ENCODE measurements at places on chromosomes 6 and 20.
A peak's percentile ranks its signal among the peaks of the same experiment; 100 is the strongest.

DNA sequence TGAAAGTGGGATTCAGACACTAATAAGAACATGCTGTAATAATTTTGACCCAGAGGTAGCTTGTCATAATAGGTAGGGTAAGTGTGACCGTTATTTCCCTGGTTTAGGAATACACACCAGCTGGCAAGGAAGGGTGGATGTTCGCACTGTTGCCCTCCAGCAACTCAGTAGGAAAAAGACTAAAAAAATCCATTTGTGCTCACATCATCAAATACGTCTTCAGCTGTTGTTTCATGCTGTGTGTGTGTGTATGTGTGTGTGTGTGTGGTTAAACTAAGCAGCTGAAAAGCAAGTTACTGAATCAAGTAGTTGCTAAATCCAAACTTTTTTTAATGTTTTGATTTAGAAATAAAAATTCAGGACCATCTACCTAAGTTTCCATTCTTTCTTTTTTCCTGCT lies 218.7 kb downstream of the TRDN start:
- DNase-seq = no peak

GRCh38 chr6:36700831-36701230 lies 3.2 kb downstream of the RAB44 start:
- no peak for DNase-seq

GRCh38 chr6:41066867-41067304 lies 5.3 kb downstream of the OARD1 start:
- peak; percentile 77 for DNase-seq

- no peak for DNase-seq
These were observed 44.4 kb downstream of the MDFI start for GRCh38 chr6:41682497-41683272.

- no peak for DNase-seq
These were observed 73.1 kb downstream of the AGPAT4 start for GRCh38 chr6:161200610-161201370.

DNA sequence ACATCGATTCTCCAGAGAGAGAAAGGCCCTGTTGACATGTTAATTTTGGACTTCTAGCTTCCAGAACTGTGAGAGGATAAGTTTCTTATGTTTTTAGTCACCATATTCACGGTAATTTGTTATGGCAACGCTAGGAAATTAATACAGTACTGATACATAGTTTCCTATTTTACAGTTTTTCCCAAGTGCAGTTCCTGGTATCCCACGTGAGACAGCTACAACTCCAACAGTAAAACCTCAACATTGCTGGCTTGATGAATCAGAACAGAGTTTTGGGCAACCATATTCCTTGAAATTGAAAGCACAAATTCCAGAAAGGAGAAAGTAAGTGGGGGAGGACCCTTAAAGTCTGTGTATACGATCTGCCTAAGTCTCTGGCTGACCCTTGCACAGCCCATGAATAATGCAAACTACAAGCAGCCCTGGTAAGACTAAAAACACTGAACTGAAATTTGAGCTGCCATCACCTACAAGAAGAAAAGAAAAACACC lies 505.1 kb upstream of the NRSN1 start:
- no peak for DNase-seq

- no peak for DNase-seq
These were observed 1.4 kb downstream of the WFDC2 start for GRCh38 chr20:45470937-45471336.

DNA sequence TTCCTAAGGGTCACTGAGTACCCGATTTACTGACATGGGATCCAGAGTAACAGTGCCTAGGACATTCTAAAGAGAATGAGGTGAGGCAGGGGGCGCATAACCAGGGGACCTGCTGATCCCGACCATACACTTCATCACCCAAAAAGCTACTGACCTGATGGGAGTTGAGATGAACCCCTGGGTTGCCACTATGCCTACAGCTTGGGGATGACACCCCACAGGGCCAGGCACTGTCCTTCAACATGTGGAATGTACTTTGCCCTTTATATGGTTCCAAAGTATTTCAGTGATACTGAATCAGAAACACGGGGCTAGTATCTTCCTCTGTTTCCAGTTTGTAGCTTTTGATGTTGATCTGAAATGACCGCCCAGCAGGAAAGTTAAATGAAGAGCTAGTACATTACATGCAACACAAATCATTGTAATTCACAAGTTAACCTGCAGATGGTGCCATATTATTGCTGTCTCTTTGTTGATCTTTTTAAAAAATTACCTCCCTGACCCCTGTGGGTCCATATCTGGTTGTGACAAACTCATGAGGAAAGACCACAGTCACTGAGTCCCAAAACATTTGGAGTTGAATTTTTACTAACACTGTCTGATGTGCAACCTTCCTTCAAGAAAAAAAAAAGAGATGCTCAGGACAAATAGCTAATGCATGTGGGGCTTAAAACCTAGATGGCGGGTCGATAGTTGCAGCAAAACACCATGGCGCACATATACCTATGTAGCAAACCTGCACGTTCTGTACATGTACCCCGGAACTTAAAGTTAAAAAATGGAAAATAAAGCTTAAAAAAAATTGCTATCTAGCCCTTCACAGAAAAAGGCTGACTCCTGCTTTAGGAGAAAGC lies 42.7 kb upstream of the GCNT2 start:
- DNase-seq = peak; percentile 54

DNA sequence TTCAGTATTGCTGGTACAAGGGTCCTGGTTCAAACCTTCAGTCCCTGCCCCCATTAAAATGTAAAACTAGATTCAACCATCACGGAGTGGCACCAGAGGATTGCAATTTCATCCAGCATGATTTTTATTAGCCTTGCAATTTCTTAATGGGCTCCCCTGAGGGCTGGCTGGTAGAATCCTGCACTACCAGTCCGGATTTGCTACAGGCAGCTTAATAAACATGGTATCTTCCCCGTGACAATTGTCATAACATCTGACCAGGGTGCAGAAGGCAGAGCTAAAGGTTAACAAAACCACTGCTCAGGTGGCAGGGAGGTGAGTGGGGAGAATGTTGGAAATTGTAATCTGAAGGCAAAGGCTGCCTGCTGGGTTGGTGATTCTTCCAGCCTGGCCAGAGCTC lies 94.5 kb downstream of the PKHD1 start:
- DNase-seq = no peak

DNA sequence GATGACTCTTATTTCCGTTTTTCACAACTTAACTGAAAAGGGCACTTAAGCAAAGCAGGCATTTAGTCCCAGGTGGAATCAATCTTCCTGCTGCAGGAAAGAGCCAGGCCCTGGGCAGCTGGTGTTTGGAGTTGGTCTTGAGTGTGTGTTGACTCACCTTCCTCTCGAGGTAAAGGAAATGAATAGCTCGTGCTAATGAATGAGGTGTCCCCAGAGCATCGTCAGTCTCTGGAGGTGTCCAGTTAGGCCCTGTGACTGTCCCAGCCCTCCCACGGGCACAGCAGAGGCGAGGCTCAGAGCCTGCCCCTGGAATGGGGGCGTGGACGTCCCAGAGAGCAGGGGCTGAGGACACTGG lies 277.7 kb downstream of the NRN1 start:
- no peak for DNase-seq

DNA sequence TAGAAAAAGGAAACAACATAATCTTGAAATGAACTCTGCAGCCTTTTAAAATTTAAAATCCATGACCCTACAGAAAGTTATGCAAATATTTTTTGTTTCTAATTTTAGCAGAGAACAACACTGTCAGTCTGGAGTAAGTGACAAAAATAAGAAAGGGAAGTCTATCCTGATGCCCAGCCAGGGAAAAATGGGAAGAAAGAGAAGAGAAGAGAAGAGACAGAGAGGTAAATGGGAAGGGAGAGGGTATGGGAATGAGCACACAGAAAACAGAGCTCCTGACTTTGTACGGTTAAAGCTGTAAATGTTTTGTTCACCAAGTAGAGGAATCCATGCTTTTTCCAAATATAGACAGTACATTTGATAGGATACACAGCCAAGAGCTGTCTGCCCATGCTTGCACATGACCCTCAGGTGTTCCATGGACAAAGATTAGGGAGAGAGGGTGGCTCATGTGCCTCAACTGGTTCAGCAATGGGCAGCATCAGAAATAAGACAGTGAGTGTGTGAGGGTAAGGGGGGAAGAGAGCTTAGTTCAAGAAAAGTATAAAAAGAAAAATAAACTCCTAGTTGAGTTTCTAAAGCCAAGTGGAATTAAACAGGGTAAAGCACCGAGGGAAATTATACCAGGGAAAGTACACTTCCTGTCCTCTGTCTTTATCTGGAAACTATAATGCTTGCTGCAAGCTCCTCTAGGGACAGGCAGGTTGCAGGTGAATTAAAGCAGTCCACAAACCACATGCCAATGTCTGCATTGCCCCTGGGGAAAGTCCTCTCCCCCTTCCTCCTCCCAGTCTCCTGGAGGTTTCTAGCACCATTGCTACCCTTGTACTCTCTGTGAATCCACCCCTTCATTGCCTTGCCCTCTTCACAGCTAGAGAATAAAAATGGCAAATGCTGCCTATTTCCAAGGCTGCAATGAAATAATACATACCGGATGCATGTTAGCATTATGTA lies 30.0 kb downstream of the MAP3K5 start:
- DNase-seq = no peak

DNA sequence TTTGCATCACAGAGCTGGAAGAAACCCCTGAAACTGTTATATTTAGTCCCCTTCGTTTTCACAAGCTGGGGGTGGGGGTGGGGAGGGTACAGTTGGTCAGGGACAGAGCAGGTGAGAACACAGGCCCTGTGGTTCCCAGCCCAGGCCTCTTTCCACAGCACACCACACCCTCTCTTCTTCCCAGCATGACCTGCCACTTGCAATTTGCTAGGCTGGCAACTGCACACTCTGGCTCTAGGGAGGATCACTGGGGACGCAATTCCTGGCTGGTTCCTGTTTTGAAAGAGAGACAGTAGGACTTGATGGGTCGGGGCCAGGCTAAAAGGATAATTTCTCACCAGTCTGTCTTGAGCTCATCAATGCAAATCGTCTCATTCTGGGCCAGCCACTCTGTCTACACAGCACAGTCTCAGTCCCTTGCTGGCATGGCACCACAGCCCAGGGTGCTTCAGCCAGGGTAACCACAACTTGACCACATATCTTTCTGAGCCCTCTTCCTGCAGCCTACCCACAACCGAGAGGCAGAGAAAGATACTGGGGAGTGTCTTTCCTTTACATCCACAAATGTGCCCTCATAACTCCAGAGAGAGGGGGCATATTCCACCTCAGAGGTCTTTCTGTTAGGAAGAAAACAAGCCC lies 41.7 kb upstream of the EMILIN3 start:
- DNase-seq = no peak

- DNase-seq = no peak
These were observed 72.5 kb upstream of the SULF2 start for GRCh38 chr20:47857569-47858464.

DNA sequence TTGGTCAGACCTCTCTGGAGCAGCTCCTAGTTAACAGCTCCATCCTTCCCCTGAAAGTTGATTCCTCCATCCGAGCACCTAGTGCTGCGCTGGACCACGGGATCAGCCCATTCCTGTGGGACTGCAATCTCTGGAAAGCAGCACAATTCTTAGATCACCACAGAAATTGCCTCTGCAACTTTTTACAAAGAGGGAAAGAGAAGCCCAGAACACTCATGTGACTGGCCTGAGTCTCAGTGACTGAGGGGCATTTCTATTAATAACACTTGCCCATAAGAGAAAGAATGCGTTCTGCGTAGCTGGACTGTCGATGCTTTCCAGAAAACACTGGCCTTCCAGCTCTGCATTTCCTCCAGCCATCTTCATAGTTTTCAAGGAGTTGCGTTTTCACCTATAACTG lies 18.3 kb downstream of the MPC1 start:
- DNase-seq = no peak

GRCh38 chr6:1081551-1082284 lies 230.2 kb upstream of the FOXQ1 start:
- DNase-seq = no peak

DNA sequence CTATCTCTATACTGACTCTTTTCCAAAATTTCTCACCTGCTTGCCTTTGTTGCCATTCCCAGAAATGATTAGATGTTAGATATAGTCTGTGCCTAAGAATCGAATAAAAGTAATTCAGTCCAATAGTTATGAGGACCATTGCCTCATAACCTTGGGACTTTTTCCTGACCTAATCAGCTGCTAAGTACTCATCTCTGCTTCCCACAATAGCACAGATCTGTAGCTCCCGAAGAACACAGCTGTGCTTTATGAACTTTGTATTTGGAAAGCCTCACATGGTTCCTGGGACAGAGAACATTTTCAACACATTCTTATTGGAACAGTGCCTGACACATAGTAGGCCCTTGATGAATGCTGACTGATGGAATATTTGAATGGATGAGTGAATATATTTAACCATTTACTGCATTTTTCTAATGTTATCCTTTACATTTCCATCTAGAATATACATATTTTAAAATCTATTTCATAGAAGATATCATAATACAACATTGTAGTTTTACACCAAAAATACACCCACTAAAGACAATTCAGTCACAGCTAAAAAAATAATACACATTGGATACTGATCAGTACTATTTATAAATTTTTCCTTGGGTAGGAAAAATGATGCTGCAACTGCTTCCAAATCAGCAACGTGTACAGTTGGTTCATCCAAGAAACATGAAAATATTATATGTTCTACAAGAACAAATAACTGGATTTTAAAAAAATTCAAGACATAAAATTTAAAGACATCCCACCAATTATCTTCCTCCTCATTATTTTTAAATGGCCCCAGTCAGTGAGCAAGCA lies 53.9 kb downstream of the HS3ST5 start:
- no peak for DNase-seq

DNA sequence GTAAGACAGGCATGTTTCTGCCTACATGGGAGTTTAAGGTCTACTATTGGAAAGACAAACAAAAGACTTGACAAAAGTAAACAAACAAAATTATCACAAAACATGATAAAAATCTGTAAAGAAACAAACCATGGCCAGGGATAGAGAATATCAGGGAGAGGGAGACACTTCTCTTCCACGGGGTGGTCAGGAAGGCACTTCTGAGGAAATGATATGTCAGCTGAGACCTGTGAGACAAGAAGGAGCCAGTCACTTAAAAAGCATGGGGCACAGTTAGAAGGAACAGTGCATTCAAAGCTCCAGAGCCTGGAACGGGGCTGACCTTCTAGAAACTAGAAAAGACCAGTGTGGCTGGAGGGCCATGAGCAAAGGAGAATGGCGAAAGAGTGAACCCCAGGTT lies 35.1 kb upstream of the SLC16A10 start:
- DNase-seq = peak; percentile 5

DNA sequence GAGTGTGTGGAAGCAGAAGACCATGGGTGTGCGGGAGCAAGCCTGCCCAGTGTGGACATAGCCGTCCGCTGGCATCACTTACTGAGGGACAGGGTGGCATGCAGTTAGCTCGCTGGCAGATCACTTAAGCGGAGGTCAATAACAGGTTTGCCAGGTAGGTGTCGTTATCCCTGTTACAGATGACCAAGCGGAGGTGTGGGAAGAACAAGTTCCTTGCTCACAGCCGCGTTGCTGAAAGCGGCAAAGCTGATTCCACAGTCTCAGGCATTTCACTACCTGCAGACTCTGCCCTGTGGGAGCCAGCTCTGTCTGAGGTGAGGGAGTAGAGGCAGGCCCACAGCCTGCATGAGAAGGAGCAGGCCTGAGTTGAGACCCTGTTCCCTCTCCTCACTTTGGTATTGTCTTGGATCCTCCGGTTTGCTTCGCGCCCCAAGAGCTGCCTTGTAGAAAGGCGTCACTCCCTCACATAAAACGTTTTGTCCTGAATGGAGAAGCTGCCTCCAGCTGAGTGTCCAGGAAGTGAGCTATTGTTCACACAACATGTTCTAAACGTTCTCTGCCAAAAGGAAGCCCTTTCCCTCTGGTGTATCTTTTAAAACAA lies 96.9 kb downstream of the TCP11 start:
- no peak for DNase-seq
